ENCODE measurements at places on chromosomes 13 and 19. TPM values are rescaled to one million over a fixed set of nuclear protein-coding genes. Genes with fewer than 3 reads are reported as not detected.
A peak's percentile ranks its signal among the peaks of the same experiment; 100 is the strongest.

- no peak for DNase-seq
Measured at GRCh38 chr13:25945596-25945995, 106.2 kb downstream of the SHISA2 start.

GRCh38 chr13:108304170-108305016 is 34.9 kb downstream of the TNFSF13B start:
- DNase-seq = no peak

DNA sequence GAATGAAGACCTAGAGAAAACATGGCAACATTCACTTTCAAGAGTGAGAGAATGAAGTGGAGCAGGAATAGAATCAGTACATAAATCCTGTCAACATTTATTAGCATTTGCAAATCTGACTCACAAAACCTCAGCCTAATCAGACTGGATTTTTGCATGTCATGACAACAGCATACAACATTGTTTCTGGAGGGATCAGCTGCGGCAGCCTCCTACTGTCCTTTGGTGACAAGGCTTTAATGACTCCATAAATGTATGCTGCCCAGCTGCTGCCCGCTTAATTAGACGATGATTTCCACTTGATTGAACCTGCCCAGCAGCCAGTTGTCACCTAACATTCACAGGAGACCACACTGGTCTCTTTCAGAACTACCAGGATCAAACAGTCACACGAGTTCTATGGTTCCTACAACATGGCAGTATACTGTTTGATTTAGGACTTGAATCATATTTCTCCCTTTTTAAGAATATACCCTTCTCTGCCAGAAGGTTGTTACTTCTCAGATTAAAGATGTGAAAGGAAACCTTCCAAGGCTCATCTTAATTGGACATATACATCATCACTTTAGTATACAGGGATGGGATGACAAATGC is 9.3 kb downstream of the EBPL start:
- no peak for DNase-seq

Gene LINGO3
- 1.9 TPM for total RNA-seq

GRCh38 chr19:7852851-7853769 is 21.1 kb downstream of the PRR36 start:
- peak; percentile 97 for DNase-seq

DNA sequence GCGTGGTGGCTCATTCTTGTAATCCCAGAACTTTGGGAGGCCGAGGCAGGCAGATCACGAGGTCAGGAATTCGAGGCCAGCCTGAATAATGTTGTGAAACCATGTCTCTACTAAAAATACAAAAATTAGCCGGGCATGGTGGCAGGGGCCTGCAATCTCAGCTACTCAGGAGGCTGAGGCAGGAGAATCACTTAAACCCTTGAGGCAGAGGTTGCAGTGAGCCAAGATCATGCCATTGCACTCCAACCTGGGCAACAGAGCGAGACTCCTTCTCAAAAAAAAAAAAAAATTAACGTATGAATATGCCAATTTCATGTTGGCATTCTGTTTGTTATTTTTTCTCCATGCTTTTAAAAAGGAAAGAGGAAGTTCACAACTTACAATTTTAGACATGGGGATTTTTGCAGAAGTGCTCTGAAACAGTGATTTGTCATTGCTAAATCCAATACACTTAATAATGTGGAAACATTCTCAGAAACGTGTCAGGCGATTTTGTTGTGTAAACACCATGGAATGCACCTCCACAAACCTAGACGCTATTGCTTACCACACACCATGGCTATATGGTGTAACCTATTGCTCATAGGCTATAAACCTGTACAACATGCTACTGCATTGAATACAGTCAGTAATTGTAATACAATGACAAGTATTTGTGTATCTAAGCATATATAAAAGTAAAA is 115.9 kb upstream of the PCDH20 start:
- DNase-seq = no peak

DNA sequence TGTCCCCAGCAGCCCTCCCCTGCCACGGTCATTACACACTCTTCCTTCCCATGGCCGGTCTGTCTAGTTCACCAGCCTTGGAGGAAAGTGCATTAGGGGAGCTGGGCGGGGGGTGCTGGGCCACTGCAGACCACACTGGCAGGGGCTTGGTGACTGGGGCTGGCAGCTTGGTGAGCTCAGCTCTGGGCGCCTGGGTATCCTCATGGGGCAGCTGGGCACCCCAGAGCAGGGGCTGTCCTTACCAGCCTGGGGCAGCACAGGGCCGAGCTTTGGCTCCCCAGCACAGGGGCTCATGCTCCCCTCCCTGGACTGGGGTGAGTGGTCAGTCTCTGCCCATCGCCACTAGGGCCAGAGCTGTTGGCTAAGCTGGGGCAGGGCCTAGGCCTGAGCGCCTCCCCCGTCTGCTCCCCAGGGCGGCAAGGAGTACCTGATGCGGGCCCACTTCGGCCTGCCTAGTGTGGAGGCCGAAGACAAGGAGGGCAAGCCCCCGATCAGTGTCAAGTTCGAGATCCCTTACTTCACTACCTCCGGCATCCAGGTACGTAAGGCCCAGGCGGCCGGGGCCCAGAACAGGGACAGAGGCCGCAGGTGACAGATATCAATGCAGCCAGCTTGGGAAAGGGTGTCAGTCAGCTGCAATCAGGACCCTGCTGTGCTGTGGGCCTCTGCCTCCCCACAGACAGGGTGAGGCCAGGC is 35.5 kb downstream of the AP1M1 start:
- no peak for DNase-seq

DNA sequence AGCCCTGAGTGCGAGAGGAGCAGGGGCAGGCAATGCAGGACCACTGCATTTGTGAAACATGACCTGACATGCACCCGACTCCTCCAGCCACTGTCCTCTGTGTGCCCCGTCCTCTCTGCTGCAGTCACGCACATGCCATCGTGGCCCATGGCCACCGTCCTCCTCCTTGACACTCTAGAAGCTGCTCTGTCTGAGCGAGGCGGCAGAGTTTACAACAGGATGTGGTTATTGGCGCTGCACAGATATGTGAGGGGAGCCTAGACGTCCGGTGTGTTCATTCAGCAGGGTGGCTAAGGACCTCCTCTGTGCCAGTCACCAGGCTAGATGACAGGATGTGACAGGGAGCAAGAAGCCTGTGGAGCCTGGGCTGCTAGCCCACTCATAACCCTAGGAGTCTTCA is 277.8 kb downstream of the FOXO1 start:
- DNase-seq = no peak

Gene ASPDH
- not detected for total RNA-seq

DNA sequence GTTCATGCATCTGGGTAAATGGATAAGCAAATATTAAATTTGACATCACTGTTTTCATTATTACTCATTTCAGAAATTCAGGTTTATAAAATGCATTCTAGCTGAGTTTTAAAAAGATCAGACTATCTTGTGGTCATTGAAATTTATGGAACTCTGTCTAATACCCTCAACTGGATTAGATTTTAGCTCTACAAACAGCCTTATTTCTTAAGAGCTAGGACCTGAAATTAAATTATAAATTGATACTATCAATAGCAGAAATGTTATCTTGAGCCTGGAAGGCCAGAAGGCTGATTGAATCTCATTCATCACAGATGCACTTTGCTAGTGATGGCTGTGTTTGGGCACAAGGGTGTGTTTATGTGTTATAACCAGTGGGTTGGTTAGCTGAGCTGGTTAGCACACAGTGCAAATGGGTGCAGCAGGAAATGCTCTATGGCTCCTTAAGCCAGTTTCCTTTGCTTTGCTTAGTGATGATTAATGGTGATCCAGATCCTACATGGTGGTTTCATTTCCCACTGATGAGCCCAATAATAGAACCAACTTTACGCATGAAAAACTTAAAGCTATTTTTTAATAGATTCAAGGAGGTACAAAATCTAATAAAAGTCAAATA is 310.8 kb upstream of the KLF12 start:
- DNase-seq = no peak

DNA sequence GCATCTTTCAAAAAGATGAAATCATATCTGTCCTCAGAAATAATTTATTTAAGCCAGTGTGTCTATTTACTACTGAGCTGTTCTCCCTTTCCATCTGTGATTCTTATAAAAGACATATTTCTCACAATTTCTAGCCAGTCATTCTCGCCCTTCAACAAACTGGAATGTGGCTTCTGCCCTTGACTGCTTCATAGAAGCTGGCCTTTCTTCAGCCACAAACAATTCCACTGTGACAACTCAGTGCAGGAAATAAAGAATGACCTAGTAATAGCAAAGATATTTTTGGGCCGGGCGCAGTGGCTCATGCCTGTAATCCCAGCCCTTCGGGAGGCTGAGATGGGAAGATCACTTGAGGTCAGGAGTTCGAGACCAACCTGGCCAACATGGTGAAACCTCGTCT is 655.5 kb downstream of the PCDH9 start:
- no peak for DNase-seq

Gene CYP4F8
- total RNA-seq = not detected
